ENCODE measurements at places on chromosomes 2 and 18. TPM values are rescaled to one million over a fixed set of nuclear protein-coding genes. Genes with fewer than 3 reads are reported as not detected.

DNA sequence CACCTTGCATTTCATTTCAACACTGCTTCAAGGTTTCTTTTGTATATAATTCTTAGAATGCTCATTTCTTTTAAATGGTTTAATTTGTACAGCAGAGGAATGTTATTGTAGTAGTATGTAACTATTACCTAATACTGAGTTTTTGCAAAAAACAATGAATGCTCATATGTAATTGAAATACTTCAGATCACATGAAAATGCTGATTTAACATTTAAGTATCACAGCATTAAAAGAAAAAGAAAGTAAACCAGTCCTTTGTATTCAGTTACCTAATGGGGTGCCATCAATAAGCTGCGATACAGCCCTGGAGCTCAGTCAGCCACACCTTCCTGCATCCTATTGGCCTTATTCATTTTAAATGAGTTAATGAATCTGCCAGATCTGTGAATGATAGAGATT is 45.3 kb upstream of the ITM2C start:
- no peak overlapping the region for H3K27ac ChIP-seq
- H3K4me3 ChIP-seq: no peak overlapping the region
- H3K4me1 ChIP-seq: peaks cover 11% of the 10 kb centered on the region
- H3K27me3 ChIP-seq: no peaks in the 10 kb centered on the region
- H3K36me3 ChIP-seq: peaks cover 13% of the 10 kb centered on the region

CCDC85A gene
- 0.22 TPM for total RNA-seq

DNA sequence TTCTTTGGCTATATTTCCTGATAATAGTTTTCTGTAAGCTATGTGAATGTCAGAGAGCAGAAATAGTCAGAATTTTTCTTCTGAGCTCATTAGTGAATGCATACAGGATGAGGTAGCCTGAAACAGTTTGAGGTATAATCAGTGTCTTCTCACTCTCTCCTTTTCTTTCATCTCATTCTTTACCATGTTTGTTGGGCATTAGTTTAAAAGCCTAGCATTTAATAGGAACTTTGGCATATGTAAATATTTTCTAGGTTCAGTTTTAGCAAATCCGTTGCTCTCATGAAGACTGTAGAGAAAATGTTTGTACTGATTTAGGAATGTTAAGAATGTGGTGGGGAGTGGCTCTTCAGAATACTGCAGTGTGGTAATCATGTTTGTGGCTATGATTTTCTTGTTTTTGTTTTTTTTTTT is 119.4 kb downstream of the PARD3B start:
- H3K36me3 ChIP-seq: no peaks in the 10 kb centered on the region
- DNase-seq: no peak
- peaks cover 17% of the 10 kb centered on the region for H3K4me1 ChIP-seq
- H3K4me3 ChIP-seq: no peak overlapping the region
- peak overlapping the region; percentile 94 for H3K27ac ChIP-seq

DNA sequence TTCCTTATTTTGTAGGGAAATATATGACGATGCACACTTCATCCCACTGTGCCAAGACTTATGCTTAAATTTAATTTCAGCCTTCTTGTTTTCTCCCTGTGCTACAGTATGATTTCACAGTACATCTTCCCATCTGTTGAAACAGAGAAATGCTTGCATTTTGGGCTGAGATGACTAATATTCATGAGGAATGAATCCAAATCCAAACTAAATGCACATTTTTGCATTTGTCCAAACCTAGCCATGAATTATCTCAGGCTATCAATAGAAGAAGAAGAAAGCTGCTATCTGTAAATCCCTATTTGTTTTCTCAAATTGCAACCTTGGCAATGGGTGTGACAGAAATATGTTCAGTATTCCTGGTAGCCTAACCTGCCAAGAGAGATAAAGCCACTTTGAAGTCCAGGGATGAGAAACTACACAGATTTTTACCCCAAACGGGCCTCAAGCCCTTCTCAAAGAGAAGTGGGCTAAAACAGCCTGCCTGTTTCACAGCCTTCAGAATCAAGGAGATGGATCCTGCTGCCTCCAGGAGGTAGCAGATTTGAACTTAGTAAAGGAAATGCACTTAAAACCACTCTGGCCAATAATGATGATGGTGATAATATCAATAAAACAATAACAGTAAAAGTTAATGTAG is 306.9 kb upstream of the NT5C1B start:
- no peaks in the 10 kb centered on the region for H3K27me3 ChIP-seq
- H3K4me1 ChIP-seq: no peaks in the 10 kb centered on the region
- DNase-seq: no peak
- no peak overlapping the region for H3K27ac ChIP-seq

TMSB10 gene
- 943 TPM for total RNA-seq

DNA sequence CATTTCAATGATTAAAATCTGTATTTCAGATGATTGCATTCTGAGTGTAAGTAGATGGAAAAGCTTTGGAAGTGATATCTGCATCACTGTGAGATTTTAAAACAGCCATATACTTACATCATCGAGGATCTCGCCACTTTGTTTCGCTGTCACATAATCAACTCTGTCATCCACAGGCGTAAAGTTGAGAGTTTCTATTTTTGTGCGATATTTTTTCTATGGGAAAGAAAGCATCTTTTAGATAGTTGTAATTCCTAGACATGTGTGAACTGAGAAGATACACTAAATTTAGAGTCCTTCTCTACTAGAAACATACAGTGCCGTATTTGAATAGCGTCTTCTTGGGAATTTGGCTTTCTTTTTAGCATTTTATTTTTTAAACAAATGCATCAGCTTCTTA is 158.8 kb downstream of the RIF1 start:
- no peak for DNase-seq
- H3K36me3 ChIP-seq: no peaks in the 10 kb centered on the region
- no peak overlapping the region for H3K4me3 ChIP-seq
- H3K27ac ChIP-seq: no peak overlapping the region

GRCh38 chr2:49832555-49832954 is 678.2 kb upstream of the FSHR start:
- no peak overlapping the region for H3K4me3 ChIP-seq
- no peak overlapping the region for H3K27ac ChIP-seq
- DNase-seq: no peak
- H3K4me1 ChIP-seq: peaks cover 3% of the 10 kb centered on the region

GRCh38 chr2:65392609-65393008 is 39.8 kb downstream of the SPRED2 start:
- no peaks in the 10 kb centered on the region for H3K36me3 ChIP-seq
- no peak overlapping the region for H3K4me3 ChIP-seq
- H3K4me1 ChIP-seq: peaks cover 60% of the 10 kb centered on the region
- no peak overlapping the region for H3K27ac ChIP-seq
- H3K27me3 ChIP-seq: no peaks in the 10 kb centered on the region

DNA sequence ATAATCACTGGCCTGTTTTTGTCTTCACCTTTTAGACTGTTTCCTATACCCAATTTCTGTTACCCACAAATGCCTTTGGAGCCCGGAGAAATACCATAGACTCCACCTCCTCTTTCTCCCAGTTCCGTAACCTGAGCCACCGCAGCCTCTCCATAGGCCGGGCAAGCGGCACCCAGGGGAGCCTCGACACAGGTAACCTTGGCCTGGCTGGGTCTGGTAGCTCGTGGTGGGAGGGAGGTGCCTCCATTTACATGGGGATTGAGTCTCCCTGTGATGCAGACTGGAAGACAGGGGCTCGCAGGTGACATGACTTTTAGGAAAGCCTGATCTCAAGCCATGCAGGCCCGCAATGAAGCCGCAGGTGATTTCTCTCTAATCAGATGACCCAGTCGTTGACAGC is 100.6 kb downstream of the CABLES1 start:
- H3K27me3 ChIP-seq: no peaks in the 10 kb centered on the region
- no peak overlapping the region for H3K4me3 ChIP-seq
- DNase-seq: peak; percentile 44
- H3K27ac ChIP-seq: peak overlapping the region; percentile 85
- peaks cover 44% of the 10 kb centered on the region for H3K36me3 ChIP-seq

GRCh38 chr2:50401772-50402653 is 629.9 kb downstream of the NRXN1 start:
- DNase-seq: peak; percentile 79
- no peaks in the 10 kb centered on the region for H3K27me3 ChIP-seq
- no peak overlapping the region for H3K27ac ChIP-seq
- peaks cover 33% of the 10 kb centered on the region for H3K4me1 ChIP-seq

DNA sequence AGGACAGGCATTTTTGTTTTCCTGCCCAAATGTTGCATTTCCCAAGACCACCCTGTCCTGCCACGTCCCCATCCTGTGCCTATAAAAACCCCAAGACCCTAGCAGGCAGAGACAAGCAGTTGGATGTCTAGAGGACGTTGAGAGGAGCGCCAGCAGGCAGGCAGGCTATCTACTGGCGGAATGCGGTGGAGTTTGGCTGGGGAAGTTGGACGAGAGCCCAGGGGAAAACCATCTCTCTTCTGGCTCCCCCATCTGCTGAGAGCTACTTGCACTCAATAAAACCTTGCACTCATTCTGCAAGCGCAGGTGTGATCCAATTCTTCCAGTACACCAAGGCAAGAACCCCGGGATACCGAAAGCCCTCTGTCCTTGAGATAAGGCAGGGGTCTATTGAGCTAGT is 72.5 kb downstream of the ARL6IP6 start:
- DNase-seq: no peak
- peaks cover 20% of the 10 kb centered on the region for H3K36me3 ChIP-seq
- H3K27me3 ChIP-seq: no peaks in the 10 kb centered on the region
- peaks cover 28% of the 10 kb centered on the region for H3K4me1 ChIP-seq
- no peak overlapping the region for H3K4me3 ChIP-seq
- H3K27ac ChIP-seq: no peak overlapping the region

DNA sequence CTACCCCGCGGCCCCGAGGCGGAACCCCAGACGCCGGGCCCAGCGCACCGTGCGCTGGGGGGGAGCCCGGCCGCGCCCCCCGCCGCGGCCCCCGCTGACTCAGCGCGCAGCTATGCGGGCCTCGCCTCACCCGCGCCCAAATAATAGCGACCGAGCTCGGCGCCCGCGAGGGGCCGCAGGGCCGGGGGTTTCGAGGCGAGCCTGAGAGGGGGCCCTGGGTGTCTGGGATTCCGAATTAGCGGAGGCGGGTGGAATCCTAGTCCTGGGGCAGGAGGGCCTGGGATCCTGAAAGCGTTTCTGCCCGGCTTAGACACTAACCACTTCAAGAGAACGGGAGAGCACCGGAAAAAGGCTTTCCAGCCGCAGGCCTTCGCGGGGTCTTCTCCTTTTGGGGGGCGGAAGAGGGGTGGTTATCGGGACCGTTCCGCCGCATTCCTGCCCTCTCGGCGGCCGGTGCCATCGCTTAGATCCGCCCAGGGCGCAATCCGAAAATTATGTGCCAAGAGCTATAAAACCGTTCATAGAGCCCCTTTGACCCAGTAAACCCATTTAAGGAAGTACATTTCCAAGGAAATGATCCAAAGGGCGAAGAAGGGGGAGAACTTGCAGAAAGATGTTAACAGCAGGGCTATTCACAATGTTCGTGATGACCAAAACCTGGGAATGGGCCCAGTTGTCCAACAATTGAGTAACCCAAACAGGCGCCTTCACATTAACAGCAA is 681 bp upstream of the ROCK2 start:
- peak overlapping the region; percentile 76 for H3K4me3 ChIP-seq
- peaks cover 4% of the 10 kb centered on the region for H3K27me3 ChIP-seq
- H3K27ac ChIP-seq: peak overlapping the region; percentile 97

- H3K4me3 ChIP-seq: no peak overlapping the region
- H3K27me3 ChIP-seq: no peaks in the 10 kb centered on the region
- no peak overlapping the region for H3K27ac ChIP-seq
- no peak for DNase-seq
Measured at GRCh38 chr2:26526589-26526988, 48.7 kb upstream of the OTOF start.

PKDCC gene
- total RNA-seq: 27.3 TPM

DNA sequence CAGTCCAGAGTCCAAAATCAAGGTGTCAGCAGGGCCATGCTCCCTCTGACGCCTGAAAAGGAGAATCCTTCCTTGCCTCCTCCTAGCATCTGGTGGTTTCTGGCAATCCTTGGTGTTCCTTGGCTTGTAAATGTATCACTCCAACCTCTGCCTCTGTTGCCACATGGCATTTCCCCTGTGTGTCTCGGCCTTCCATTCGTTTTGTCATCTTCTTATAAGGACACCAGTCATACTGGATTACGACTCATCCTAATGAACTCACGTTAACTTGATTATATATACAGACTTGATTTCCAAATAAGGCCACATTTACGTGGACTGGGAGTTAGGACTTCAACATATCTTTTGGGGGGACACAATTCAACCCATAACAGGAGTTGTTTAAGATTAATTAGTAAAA is 15.8 kb downstream of the PMAIP1 start:
- peaks cover 28% of the 10 kb centered on the region for H3K4me1 ChIP-seq
- no peak for DNase-seq
- H3K4me3 ChIP-seq: no peak overlapping the region
- H3K27me3 ChIP-seq: no peaks in the 10 kb centered on the region
- H3K36me3 ChIP-seq: no peaks in the 10 kb centered on the region
- H3K27ac ChIP-seq: no peak overlapping the region

GRCh38 chr18:12314591-12315305 is 6.7 kb downstream of the TUBB6 start:
- no peak overlapping the region for H3K27ac ChIP-seq

- H3K27ac ChIP-seq: no peak overlapping the region
- no peak overlapping the region for H3K4me3 ChIP-seq
- no peaks in the 10 kb centered on the region for H3K27me3 ChIP-seq
- no peaks in the 10 kb centered on the region for H3K4me1 ChIP-seq
Measured at GRCh38 chr2:140734992-140735391, 1395.8 kb downstream of the LRP1B start.

- H3K4me3 ChIP-seq: no peak overlapping the region
- H3K27ac ChIP-seq: no peak overlapping the region
Measured at GRCh38 chr2:169139145-169139544, 69.8 kb downstream of the DHRS9 start.

GAREM1 gene
- 7.4 TPM for total RNA-seq

R3HDM1 gene
- total RNA-seq: 60.4 TPM

SPATA3 gene
- total RNA-seq: not detected

KLHL14 gene
- total RNA-seq: 4.8 TPM

GRCh38 chr2:236980961-236981360 is 104.7 kb upstream of the COPS8 start:
- no peak overlapping the region for H3K27ac ChIP-seq
- no peaks in the 10 kb centered on the region for H3K27me3 ChIP-seq
- DNase-seq: no peak
- peaks cover 11% of the 10 kb centered on the region for H3K4me1 ChIP-seq

DNA sequence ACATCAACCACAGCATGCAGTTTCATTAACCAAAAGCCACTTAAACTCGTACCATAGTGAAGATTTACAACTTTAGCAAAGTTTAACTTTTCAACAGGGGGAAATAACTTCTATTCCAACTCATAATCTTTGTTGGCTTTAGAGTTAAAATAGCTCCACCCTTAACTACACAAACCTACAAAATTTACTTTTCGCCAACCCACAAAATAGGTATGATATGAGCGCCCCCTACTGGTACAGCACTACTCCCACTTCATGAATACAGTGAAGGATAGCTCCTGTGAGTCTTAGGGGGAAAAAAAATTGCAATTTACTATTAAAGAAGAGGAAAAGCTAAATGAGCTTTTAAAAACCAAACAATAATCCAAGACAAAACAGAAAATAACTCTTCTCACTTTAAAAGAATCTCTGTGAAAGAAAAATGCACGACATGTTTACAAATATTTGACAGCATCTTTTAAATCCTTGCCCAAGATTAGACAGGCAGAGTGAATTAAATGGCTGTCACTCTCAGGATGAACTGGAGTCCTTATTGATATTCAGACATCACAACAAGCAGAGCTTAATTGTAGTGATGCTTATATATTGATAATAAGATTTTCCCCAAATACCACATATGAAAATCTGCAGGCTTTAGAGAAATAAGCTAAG is 32.2 kb downstream of the TMEFF2 start:
- H3K4me3 ChIP-seq: no peak overlapping the region
- peaks cover 18% of the 10 kb centered on the region for H3K4me1 ChIP-seq
- no peaks in the 10 kb centered on the region for H3K27me3 ChIP-seq
- H3K27ac ChIP-seq: no peak overlapping the region
- DNase-seq: peak; percentile 61

Data from WTC11 (cell line).